ENCODE measurements at places on chromosomes 5 and 9.

GRCh38 chr9:114718801-114719221 is 36.8 kb upstream of the TEX48 start:
- peak overlapping the region; percentile 65 for H3K4me3 ChIP-seq
- no peaks in the 10 kb centered on the region for H3K27me3 ChIP-seq
- H3K36me3 ChIP-seq = no peaks in the 10 kb centered on the region

DNA sequence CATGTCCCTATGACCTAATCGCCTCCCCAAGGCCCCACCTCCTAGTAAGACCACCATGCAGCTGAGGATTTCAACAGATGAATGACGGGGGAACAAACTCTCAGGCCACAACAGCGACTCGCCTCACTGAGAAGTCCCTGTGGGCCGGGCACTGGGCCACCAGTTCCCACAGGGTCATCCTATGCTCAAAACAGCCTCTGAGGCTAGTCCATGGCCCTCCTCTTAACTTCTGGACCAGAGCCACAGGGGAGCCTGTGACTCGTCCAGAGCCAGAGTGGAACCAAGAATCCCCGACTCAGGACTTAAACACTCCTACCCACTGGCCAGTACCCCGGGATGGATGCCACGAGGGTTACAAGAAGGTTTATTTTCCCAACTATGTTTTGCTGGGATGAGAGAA is 12.3 kb downstream of the GFPT2 start:
- H3K27ac ChIP-seq = no peak overlapping the region
- H3K36me3 ChIP-seq = no peaks in the 10 kb centered on the region
- H3K27me3 ChIP-seq = peaks cover 44% of the 10 kb centered on the region
- H3K4me3 ChIP-seq = no peak overlapping the region

DNA sequence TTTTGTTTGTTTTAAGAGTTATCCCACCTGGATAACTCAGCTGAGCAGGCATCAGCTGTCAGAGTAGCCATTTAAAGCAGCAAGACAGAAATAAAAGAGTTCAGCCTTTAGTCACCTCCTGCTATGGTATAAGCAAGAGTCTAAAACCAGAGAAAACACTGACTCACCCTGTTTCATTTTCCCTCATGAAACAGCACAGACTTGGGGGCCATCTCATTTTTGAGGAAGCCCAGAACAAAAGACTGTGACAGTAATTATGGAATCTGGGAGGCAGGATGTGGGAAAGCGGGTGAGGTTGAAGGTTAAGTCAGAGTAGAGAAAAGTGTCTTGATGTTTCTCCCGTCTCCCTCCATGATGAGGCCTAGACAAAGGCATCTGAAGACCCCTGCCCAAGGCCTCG is 90.2 kb upstream of the FAM174A start:
- no peak overlapping the region for H3K4me3 ChIP-seq
- no peaks in the 10 kb centered on the region for H3K4me1 ChIP-seq
- peaks cover 13% of the 10 kb centered on the region for H3K27me3 ChIP-seq
- no peak for DNase-seq
- H3K36me3 ChIP-seq = no peaks in the 10 kb centered on the region

DNA sequence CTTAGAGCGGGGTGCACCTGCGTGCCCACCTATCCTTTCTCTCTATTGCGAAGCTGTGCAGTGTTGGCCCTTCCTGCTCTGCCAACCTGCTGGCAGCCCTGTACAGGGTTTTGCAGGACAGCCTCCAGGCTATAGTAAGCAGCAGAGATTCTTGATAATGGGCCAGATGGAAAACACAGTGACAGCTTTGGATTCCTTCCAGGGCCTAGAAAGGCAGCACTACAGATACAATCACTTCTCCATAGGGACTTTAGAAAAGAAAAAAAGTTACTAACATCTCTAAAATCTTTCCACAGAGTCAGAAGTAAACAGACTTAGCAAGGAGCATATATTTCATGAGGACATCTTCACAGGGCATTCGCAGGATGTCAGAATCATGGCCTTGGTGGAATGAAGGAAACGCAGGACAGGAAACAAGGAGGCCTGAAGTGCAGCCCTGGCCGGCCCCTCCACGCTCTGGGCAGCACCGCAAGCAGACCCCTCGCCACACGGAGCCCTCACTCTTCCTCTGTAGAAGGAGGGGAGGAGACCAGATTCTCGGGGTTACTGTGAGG is 172.1 kb upstream of the GAS1 start:
- no peak overlapping the region for H3K4me3 ChIP-seq
- H3K27ac ChIP-seq = no peak overlapping the region
- H3K27me3 ChIP-seq = peaks cover 16% of the 10 kb centered on the region
- DNase-seq = no peak

DNA sequence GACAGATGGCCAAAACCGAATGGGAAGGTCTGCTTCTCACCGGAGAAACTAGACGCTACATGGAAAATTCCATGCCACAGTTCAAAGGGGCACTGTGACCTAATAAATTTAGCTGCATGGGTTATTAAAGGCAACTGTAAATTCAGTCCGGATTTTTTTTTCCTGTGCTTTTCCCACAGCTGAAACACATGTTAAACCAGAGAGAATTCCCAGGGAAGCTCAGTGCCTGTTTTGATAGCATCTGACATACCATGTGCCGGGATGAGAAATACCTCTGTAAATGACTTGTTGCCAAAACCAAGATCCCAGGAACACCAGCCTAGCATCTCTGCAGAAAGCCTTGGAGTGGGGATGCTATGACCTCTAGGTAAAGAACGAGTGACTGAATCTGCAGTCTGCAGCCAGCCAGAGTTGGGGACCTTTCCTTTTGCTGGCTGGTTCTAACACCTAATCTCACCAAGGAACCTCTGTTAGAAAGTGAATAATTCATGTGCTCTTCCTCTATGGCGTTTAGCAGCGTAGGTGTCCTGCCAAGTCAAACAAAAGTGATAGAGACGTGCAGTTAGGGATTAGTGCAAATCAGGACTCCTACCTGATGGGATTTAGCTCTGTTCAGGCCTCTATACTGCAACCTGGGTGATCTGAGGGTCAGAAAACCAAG is 77.9 kb downstream of the SLIT3 start:
- no peak overlapping the region for H3K27ac ChIP-seq
- H3K27me3 ChIP-seq = peaks cover 20% of the 10 kb centered on the region
- peaks cover 2% of the 10 kb centered on the region for H3K4me1 ChIP-seq
- no peak overlapping the region for H3K4me3 ChIP-seq
- DNase-seq = no peak
- no peaks in the 10 kb centered on the region for H3K36me3 ChIP-seq

- H3K27ac ChIP-seq = no peak overlapping the region
- no peak for DNase-seq
- no peaks in the 10 kb centered on the region for H3K36me3 ChIP-seq
Measured at GRCh38 chr5:119049824-119050449, 20.9 kb upstream of the DMXL1 start.

- no peaks in the 10 kb centered on the region for H3K36me3 ChIP-seq
- H3K27ac ChIP-seq = no peak overlapping the region
- H3K4me3 ChIP-seq = no peak overlapping the region
- H3K4me1 ChIP-seq = peaks cover 5% of the 10 kb centered on the region
Measured at GRCh38 chr5:53426878-53427277, 53.6 kb upstream of the FST start.

- no peaks in the 10 kb centered on the region for H3K27me3 ChIP-seq
- H3K36me3 ChIP-seq = peaks cover 6% of the 10 kb centered on the region
- no peak for DNase-seq
- no peak overlapping the region for H3K4me3 ChIP-seq
Measured at GRCh38 chr5:143226872-143227271, 176.6 kb downstream of the NR3C1 start.

GRCh38 chr9:83630938-83631457 is 8.1 kb downstream of the IDNK start:
- H3K4me1 ChIP-seq = peaks cover 8% of the 10 kb centered on the region
- H3K36me3 ChIP-seq = no peaks in the 10 kb centered on the region
- H3K27ac ChIP-seq = no peak overlapping the region
- no peaks in the 10 kb centered on the region for H3K27me3 ChIP-seq
- no peak overlapping the region for H3K4me3 ChIP-seq

GRCh38 chr9:98329281-98329680 is 73.8 kb upstream of the TBC1D2 start:
- H3K27ac ChIP-seq = no peak overlapping the region
- DNase-seq = no peak
- H3K4me3 ChIP-seq = no peak overlapping the region

DNA sequence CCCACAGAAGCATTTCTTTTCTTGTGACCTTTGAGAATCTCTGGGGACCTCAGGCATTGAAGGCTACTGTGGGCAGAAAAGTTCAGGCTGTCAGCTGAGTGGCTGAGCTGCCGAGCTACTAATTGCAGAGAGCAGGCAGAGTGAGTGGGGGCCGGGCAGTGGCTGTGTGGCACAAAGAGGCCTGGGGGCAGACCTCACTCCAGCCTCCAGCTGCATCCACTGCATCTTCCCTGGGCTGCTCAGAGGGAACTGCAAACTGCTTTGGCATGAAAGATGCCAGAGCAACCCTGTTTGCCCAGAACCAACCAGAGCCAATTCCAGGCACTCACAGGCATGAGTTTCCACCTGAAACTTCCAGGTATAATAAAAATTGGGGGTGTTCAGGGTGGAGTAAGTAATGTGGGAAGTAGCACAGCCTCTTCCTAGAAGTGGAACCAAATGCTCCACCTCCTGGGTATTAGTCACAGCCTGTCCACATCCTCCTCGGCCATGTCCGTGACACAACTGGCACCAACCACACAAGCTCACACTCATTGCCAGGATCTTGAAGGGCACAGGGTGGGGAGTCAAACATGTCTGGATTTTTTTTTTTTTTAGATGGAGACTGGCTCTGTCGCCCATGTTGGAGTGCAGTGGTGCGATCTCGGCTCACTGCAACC is 548.9 kb downstream of the BNC2 start:
- H3K27me3 ChIP-seq = no peaks in the 10 kb centered on the region
- no peaks in the 10 kb centered on the region for H3K4me1 ChIP-seq
- H3K27ac ChIP-seq = no peak overlapping the region
- H3K4me3 ChIP-seq = no peak overlapping the region

DNA sequence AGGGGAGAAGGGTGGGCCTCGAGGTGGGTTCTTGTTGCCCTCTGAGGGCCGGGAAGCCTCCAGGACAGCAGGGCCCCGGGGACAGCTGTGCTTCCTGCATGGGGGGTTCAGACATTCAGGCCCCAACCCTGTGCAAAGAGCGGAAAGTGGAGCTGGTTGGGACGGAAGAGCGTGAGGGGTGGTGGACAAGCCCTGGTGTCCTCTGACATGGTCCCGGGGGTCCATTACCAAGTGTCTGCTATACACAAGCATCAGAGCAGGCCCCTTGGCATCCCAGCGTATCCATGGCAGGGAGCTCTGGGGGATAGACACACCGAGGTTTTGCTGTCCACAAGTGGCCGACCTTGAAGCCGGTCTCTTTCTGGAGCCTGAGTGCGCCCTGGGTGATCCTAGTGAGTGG is 9.3 kb downstream of the PLPP7 start:
- no peaks in the 10 kb centered on the region for H3K36me3 ChIP-seq
- DNase-seq = no peak
- no peaks in the 10 kb centered on the region for H3K4me1 ChIP-seq
- H3K27ac ChIP-seq = no peak overlapping the region
- H3K4me3 ChIP-seq = no peak overlapping the region

GRCh38 chr9:127293328-127293727 is 28.8 kb downstream of the GARNL3 start:
- H3K27me3 ChIP-seq = peaks cover 32% of the 10 kb centered on the region
- H3K36me3 ChIP-seq = no peaks in the 10 kb centered on the region
- H3K4me3 ChIP-seq = no peak overlapping the region
- H3K27ac ChIP-seq = no peak overlapping the region

DNA sequence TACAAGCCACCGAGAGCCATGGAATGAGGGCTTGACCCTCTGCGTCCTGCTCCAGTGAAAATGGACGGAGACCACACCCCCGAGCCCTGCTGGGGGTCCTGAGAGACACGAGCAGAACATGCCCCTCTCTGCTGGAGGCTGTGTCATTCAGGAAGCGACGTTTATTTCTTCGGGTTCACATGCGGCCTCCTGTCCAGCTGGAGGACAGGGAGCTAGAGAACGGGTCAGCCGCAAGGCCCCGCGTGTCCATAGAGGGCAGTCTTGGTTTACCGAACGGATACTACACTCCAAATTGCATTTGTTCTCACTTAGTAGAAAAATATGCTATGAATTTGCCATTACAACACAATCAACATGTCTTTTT is 36.1 kb downstream of the MRPL36 start:
- peaks cover 2% of the 10 kb centered on the region for H3K36me3 ChIP-seq
- no peaks in the 10 kb centered on the region for H3K4me1 ChIP-seq
- H3K27ac ChIP-seq = no peak overlapping the region
- H3K27me3 ChIP-seq = peaks cover 34% of the 10 kb centered on the region

GRCh38 chr5:146238973-146239372 is 35.6 kb downstream of the RBM27 start:
- no peak overlapping the region for H3K27ac ChIP-seq
- no peaks in the 10 kb centered on the region for H3K27me3 ChIP-seq
- H3K4me3 ChIP-seq = peak overlapping the region; percentile 55
- peaks cover 8% of the 10 kb centered on the region for H3K36me3 ChIP-seq

GRCh38 chr5:1769752-1770442 is 29.7 kb downstream of the MRPL36 start:
- H3K4me1 ChIP-seq = peaks cover 4% of the 10 kb centered on the region
- H3K27me3 ChIP-seq = peaks cover 22% of the 10 kb centered on the region
- H3K36me3 ChIP-seq = no peaks in the 10 kb centered on the region
- H3K27ac ChIP-seq = no peak overlapping the region
- DNase-seq = no peak

- peaks cover 57% of the 10 kb centered on the region for H3K4me1 ChIP-seq
- peak overlapping the region; percentile 96 for H3K27ac ChIP-seq
- no peaks in the 10 kb centered on the region for H3K27me3 ChIP-seq
Measured at GRCh38 chr5:119302449-119302848, 53.4 kb upstream of the TNFAIP8 start.

- no peak for DNase-seq
- H3K27me3 ChIP-seq = no peaks in the 10 kb centered on the region
- no peak overlapping the region for H3K27ac ChIP-seq
Measured at GRCh38 chr5:54563083-54563761, 45.7 kb downstream of the SNX18 start.

- H3K27ac ChIP-seq = peak overlapping the region; percentile 75
- no peak overlapping the region for H3K4me3 ChIP-seq
- peaks cover 3% of the 10 kb centered on the region for H3K4me1 ChIP-seq
Measured at GRCh38 chr9:91182429-91183225, 179.1 kb downstream of the AUH start.

GRCh38 chr5:61468483-61468865 is 136.4 kb downstream of the ZSWIM6 start:
- H3K27me3 ChIP-seq = no peaks in the 10 kb centered on the region
- no peak for DNase-seq
- H3K27ac ChIP-seq = no peak overlapping the region
- H3K4me3 ChIP-seq = no peak overlapping the region
- H3K4me1 ChIP-seq = peaks cover 20% of the 10 kb centered on the region
